ENCODE measurements at places on chromosomes 1 and 21. TPM values are rescaled to one million over a fixed set of nuclear protein-coding genes. Genes with fewer than 3 reads are reported as not detected.

Gene LRRN2
- polyA plus RNA-seq: 1.8 TPM

Gene SARS1
- 136 TPM for polyA plus RNA-seq

Gene PTPN22
- 1.2 TPM for polyA plus RNA-seq

Gene ADGRB2
- 6.1 TPM for polyA plus RNA-seq

Gene CR2
- polyA plus RNA-seq: 0.04 TPM

Gene CRYBG2
- polyA plus RNA-seq: 3.3 TPM

Gene HSPA6
- polyA plus RNA-seq: 5.6 TPM

Gene LHX4
- polyA plus RNA-seq: 0.03 TPM

Gene CFAP74
- 0.23 TPM for polyA plus RNA-seq

Gene CD101
- 1.3 TPM for polyA plus RNA-seq

Gene ADGRL2
- polyA plus RNA-seq: 30.5 TPM

Gene SEC16B
- polyA plus RNA-seq: 2.7 TPM

Gene KPRP
- not detected for polyA plus RNA-seq

Gene SMCP
- not detected for polyA plus RNA-seq

Gene CDC73
- polyA plus RNA-seq: 20.3 TPM

Gene PLXNA2
- 20.0 TPM for polyA plus RNA-seq

Gene HAPLN2
- polyA plus RNA-seq: 4.0 TPM

Gene MAP3K21
- 0.44 TPM for polyA plus RNA-seq

Gene TMEM222
- 58.4 TPM for polyA plus RNA-seq

Gene SLC26A9
- not detected for polyA plus RNA-seq

Gene PRR9
- not detected for polyA plus RNA-seq

Gene PPIAL4G
- polyA plus RNA-seq: not detected

Gene SAMD13
- 1.2 TPM for polyA plus RNA-seq

Gene PAQR7
- polyA plus RNA-seq: 13.4 TPM

Gene CLCA2
- 0.65 TPM for polyA plus RNA-seq

Gene FAM72C
- 0.16 TPM for polyA plus RNA-seq

Gene KIF26B
- 0.62 TPM for polyA plus RNA-seq

Gene FLG2
- polyA plus RNA-seq: not detected

Gene EPHA10
- 0.15 TPM for polyA plus RNA-seq

Gene AKT3
- polyA plus RNA-seq: 43.0 TPM

Gene SPATA45
- not detected for polyA plus RNA-seq

Gene CEP85
- 4.3 TPM for polyA plus RNA-seq

Gene KRTAP19-1
- polyA plus RNA-seq: not detected

Gene CELA2B
- not detected for polyA plus RNA-seq

Gene ZBTB8B
- 0.04 TPM for polyA plus RNA-seq

Gene COL24A1
- polyA plus RNA-seq: 5.2 TPM

Gene IQGAP3
- polyA plus RNA-seq: 0.32 TPM

Gene NIPAL3
- 10.8 TPM for polyA plus RNA-seq

Gene ACTA1
- polyA plus RNA-seq: 7.9 TPM

Gene CDCA8
- 1.3 TPM for polyA plus RNA-seq

Gene SLC25A34
- polyA plus RNA-seq: 1.3 TPM

Gene CRP
- polyA plus RNA-seq: 7.2 TPM
